Naive thymus-derived CD8-positive, alpha-beta T cell (primary cell): ENCODE measurements at places on chromosomes 4 and X. TPM values are rescaled to one million over a fixed set of nuclear protein-coding genes. Genes with fewer than 3 reads are reported as not detected.

GRCh38 chrX:1466971-1467561 lies 14.4 kb upstream of the ASMTL start:
- DNase-seq, result no peak

GRCh38 chr4:36532670-36533379 lies 251.4 kb downstream of the DTHD1 start:
- no peak for DNase-seq

GRCh38 chrX:2680486-2681348 lies 10.4 kb upstream of the CD99 start:
- DNase-seq, result no peak

GRCh38 chr4:168440442-168441264 lies 39.6 kb downstream of the DDX60L start:
- no peak for DNase-seq

- DNase-seq, result no peak
These were observed 49.0 kb upstream of the ZNF157 start for GRCh38 chrX:47321386-47321785.

GRCh38 chrX:150688911-150689451 lies 4.2 kb upstream of the MTMR1 start:
- DNase-seq, result no peak

Gene CXCL11
- not detected for polyA plus RNA-seq

DNA sequence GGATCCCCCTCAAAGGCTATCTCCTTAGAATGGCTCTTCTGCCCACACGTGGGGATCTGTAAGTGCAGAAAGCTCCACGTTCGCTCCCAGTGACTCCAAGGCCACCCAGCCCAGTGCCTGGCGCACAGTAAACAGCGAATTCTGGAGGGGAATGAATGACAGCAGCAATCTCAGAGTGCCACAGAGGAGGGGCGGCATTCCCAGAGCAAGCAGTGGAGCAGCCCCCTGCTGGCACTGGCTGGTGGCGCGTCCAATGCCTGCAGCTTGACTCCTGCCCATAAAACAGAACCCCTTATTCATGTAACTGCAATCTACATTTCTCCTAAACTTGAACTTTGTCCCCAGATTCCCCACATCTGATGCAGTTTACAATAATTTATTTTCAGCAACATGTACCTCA lies 6.9 kb upstream of the HELT start:
- peak; percentile 23 for DNase-seq

Gene TAF7L
- polyA plus RNA-seq, result not detected

Gene FAAH2
- 1.9 TPM for polyA plus RNA-seq

GRCh38 chrX:37690119-37690518 lies 4.5 kb downstream of the XK start:
- DNase-seq, result no peak

Gene MAP9
- 5.5 TPM for polyA plus RNA-seq

DNA sequence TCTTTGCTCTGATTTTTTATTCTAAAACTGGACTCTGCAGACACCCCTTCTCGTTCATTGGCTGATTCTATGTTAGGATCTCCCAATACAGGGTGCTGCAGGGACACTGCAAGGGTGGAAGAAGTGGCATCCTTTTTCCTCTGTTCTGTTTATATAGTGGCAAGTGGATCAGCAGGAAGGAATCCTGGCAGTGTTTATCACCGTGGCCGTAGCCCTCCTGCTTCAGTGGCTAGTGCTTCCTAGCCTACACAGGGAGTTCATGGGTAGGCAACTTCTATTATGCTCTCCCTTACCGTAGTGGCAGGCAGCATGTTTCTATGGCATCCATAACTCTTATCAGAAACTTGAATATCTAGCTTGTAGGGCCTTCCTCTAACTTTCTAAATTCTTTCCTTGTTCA lies 6.4 kb upstream of the AP1AR start:
- no peak for DNase-seq

Gene TIGD4
- polyA plus RNA-seq, result not detected

Gene ATP2B3
- not detected for polyA plus RNA-seq

Gene SH3RF1
- polyA plus RNA-seq, result not detected

DNA sequence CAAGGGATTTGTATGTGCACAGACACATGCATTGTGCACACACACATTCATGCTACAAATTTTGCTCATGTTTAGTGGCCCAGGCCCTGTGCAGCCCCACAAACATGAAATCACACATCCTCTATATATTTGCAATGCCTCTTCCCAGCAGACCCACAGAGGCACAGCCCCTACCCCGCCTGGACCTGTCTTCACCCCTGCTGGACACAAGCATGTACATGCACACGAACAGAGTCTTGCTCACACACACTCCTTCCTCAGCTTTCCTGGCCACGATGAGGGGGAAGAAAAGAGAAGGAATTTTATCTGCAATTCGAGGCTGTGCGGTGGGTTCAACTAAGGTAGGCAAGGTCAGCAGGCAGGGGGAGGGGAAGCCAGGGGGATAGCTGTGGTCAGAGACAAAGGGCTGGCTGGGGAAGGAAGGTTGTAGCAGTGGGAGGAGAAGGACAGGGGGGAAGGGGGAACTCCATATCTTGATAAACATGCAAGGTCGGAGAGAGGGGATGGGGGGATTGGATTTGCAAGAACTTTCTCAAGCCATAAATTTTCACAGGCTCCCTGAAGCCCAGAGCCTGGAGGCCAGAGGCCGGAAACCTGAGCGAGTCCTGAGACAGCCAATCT lies 156.4 kb downstream of the EFNB1 start:
- no peak for DNase-seq

DNA sequence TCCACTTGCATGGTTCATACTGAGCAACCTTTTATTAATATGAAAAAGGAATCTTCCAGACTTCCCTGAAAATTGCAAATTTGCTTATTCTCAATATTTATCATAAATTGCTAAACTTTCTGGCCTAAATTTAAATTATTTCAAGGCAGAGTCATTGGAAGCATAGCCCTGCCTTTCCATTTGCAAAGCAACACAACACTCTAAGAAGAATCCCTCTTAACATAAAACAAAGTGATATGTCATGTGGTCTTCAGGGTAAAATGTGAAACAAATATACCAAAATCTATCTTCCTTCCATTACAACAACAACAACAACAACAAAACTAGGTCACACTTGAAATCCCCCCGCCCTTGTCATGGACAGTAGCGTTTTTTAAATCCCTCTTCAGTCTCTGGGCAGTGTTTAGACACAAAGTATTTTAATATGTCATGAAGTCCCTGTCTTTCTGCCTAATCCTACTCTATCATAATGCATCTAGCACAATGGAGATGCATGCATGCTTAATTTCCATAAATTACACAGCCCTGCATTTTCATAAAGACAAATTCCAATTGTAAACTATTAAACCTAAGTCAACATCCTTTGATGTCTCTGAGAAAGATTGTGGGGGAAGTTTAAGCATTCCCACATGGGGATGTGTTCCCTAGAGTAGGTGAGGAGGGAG lies 668.9 kb upstream of the LCORL start:
- no peak for DNase-seq

DNA sequence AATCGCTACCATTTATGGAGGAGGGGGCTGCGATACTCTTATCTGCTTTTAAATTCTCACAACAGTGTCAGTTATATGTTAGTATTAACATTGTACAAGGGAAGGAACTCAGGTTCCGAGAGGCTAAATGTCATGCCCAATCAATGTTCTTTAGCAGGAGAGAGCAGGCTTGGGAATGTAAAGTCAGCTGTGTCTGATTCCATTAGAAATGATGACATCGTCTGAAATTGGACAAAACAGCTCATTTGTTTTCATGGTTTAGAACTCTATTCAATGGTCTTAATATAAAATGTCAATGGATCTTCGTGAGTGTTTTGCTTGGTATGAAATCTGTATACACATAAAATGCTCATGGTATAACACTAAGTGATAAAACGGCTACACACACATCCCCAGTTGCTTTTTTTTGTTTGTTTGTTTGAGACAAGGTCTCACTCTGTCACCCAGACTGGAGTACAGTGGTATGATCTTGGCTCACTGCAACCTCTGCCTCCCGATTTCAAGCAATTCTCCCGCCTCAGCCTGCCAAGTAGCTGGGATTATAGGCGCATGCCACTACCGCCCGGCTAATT lies 11.9 kb upstream of the SH3KBP1 start:
- DNase-seq, result no peak

GRCh38 chrX:10090319-10090718 lies 66.5 kb upstream of the CLCN4 start:
- no peak for DNase-seq

Gene SYTL5
- polyA plus RNA-seq, result not detected

DNA sequence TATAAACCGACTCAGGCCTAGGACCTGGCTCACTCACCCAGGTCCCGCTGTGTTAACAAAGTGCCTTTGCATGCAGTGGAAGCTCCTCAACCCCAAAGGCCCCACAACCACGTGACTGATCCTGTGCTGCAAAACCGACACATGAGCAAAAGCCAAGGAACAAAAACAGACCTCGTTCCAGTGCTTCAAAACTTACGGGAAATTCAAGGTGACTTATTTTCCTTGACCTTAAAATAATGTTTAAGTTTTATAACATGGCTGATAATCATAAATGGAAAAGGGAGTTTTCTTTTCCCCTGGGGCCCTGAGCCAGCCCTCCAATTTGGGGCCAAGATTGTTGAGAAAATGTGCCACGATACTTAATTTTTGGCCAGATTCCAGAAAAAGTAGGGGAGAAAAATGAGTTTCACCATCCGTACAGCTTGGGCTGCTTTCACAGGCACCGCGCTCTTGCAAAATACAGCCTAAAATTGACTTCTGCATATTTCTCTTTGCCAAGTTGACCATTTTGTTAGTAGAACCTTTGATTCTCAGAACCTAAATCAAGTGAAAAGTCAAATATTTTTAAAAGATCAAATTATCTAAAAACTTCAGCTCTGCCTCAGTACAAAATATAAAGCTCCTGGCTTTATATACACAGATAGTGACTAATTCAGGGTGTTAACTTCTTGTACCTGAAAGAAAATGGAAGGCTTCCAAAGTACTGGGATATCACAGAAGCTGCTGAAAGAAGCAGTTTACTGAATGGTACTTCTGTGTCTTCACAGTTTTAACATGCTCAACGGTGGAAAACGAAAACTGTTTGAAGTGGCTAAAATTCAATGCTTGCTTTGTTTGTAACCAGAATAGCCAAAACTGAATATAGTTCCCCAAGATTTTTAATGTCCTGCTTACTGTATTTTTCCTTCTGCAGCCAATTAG lies 93.8 kb downstream of the APBB2 start:
- DNase-seq, result no peak

GRCh38 chr4:183130328-183131155 lies 31.5 kb downstream of the WWC2 start:
- no peak for DNase-seq

Gene NR0B1
- not detected for polyA plus RNA-seq

GRCh38 chr4:37555322-37555721 lies 130.9 kb downstream of the RELL1 start:
- DNase-seq, result no peak

Gene PNMA6A
- not detected for polyA plus RNA-seq

DNA sequence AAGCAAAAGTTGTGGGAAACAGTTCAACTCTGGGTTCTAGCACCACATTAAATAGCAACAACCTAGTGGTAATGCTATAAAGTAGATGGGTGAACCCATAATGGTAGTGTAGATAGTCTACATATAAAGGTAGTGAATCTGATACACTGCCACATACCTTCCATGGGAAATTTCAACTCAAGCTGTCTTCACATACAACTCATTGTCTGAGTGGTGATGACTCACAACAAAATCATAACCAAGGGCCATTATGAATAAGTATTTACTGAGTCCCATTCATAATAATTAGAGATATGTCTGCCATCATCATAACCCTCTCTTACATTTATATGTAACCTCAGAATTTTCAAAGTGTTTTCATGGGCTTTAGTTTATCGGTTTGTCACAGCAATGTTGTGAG lies 34.8 kb downstream of the EGF start:
- DNase-seq, result no peak

- DNase-seq, result no peak
These were observed 900.9 kb upstream of the EPHA5 start for GRCh38 chr4:66571145-66571695.

Gene CT55
- polyA plus RNA-seq, result not detected

DNA sequence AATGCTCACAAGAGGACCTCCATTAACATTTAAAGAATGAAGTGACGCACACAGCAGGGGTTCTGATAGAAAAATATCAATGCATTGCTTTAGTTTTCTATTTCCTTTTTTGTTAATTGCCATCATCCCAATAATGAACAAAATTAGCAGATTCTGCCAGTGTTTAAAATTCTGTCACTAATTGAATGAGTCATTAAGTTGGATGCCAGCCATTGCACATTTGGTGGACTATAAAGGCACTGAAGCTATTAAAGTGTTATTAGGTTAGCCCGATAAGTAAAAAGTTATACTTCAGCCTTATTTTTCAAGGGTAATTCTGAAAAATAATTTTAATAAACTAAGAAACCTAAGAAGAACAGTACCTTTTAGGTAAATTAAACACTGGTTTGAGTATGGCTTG lies 53.1 kb downstream of the MAP3K15 start:
- DNase-seq, result no peak

DNA sequence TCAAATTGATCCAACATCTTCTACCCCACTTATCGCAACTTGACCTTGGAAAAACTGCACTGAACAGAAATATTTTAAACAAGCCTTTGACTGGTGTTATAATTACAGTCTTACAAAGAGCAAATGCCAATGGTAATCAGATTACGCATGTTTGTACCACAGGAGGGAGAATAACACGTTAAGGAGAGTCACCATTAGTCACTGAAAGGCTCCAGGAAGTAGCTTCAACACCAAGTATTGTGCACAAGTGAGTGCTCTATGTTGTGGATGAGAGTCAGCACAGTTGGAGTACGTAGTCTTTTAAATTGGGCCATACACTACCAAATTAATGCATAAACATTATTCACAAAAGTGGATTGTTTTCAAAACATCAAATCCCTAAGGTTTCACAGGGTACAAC lies 1081.5 kb upstream of the TENM3 start:
- DNase-seq, result no peak
